Stomach (tissue), 19 donors: ENCODE measurements at places on chromosomes 2 and 18. TPM values are rescaled to one million over a fixed set of nuclear protein-coding genes. Genes with fewer than 3 reads are reported as not detected.

- H3K27me3 ChIP-seq = no peaks in the 10 kb centered on the region
- peaks cover 9% of the 10 kb centered on the region for H3K4me1 ChIP-seq
- no peak overlapping the region for H3K4me3 ChIP-seq
- DNase-seq = no peak
Observed at GRCh38 chr2:8520791-8521344, 161.0 kb upstream of the ID2 start.

The SMAD7 gene
- 4.5 TPM for polyA plus RNA-seq

DNA sequence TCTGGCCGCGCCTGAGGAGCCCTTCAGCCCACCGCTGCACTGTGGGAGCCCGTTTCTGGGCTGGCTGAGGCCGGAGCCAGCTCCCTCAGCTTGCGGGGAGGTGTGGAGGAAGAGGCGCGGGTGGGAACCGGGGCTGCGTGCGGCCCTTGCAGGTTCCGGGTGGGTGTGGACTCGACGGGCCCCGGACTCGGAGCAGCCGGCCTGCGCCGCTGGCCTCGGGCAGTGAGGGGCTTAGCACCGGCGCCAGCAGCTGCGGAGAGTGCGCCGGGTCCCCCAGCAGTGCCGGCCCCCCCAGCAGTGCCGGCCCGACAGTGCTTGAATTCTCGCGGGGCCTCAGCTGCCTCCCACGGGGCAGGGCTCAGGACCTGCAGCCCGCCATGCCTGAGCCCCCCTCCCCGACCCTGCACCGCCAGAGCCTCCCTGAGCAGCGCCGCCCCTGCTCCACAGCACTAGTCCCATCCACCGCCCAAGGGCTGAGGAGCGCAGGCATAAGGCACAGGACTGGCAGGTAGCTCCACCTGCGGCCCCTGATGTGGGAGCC lies 534.2 kb downstream of the ZNF804A start:
- no peak overlapping the region for H3K27ac ChIP-seq
- H3K4me1 ChIP-seq = no peaks in the 10 kb centered on the region
- no peak for DNase-seq
- H3K36me3 ChIP-seq = no peaks in the 10 kb centered on the region
- H3K4me3 ChIP-seq = no peak overlapping the region

The ITGB6 gene
- polyA plus RNA-seq = 6.4 TPM

The TXNDC9 gene
- 13.9 TPM for polyA plus RNA-seq

- H3K36me3 ChIP-seq = no peaks in the 10 kb centered on the region
- no peak overlapping the region for H3K4me3 ChIP-seq
- H3K27ac ChIP-seq = no peak overlapping the region
- H3K4me1 ChIP-seq = peaks cover 13% of the 10 kb centered on the region
Observed at GRCh38 chr2:60565472-60565871, 12.0 kb upstream of the BCL11A start.

GRCh38 chr2:6994536-6995128 lies 77.4 kb downstream of the RNF144A start:
- H3K27me3 ChIP-seq = no peaks in the 10 kb centered on the region
- no peak for DNase-seq
- H3K4me1 ChIP-seq = no peaks in the 10 kb centered on the region

The UGT1A7 gene
- 3.4 TPM for polyA plus RNA-seq

The TUBA3E gene
- polyA plus RNA-seq = not detected

GRCh38 chr2:69225933-69226332 lies 161.1 kb downstream of the GFPT1 start:
- no peak overlapping the region for H3K4me3 ChIP-seq
- no peaks in the 10 kb centered on the region for H3K36me3 ChIP-seq

GRCh38 chr18:11719621-11720020 lies 30.6 kb downstream of the GNAL start:
- H3K27ac ChIP-seq = no peak overlapping the region
- H3K36me3 ChIP-seq = no peaks in the 10 kb centered on the region
- no peak overlapping the region for H3K4me3 ChIP-seq
- no peak for DNase-seq
- no peaks in the 10 kb centered on the region for H3K4me1 ChIP-seq

The C2orf49 gene
- 6.3 TPM for polyA plus RNA-seq

DNA sequence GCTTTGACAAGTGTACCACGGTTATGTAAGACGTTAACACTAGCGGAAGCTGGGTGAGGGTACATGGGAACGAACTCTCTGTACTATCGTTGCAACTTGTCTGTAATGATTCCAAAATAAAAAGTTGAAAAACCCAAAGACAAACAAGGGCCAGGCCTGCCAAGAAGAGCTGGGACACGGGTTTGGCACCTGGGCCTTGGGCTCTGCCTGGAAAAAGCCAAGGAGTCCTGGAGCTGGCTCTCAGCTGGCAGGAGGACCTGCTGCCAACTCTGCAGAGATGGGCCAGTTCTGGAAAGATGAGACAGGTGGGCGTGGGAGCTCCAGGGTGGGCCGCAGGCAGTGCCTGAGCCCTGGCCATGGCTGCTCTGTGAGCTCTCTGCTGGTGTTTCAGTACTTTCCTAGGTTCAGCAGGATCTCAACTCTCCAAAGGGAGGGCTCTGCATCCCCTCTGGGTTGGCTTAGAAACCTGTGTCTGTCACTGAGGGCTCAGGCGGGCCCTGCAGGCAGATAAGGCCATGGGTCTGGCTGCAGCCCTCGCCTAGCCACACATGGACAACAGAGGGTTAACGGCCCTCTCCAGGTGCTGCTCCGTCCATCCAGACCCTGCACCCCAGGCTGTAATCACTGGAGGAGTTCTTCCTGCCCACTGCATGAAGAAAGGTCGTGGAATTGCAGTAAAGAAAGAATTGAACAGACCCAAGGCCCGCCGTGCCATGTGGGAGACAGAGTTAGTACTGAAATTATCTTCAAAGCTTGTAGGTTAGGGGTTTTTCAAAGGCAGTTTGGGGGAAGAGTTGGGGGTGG lies 89.9 kb downstream of the RHOB start:
- H3K36me3 ChIP-seq = no peaks in the 10 kb centered on the region
- no peak overlapping the region for H3K4me3 ChIP-seq
- H3K27me3 ChIP-seq = no peaks in the 10 kb centered on the region
- peaks cover 13% of the 10 kb centered on the region for H3K4me1 ChIP-seq

DNA sequence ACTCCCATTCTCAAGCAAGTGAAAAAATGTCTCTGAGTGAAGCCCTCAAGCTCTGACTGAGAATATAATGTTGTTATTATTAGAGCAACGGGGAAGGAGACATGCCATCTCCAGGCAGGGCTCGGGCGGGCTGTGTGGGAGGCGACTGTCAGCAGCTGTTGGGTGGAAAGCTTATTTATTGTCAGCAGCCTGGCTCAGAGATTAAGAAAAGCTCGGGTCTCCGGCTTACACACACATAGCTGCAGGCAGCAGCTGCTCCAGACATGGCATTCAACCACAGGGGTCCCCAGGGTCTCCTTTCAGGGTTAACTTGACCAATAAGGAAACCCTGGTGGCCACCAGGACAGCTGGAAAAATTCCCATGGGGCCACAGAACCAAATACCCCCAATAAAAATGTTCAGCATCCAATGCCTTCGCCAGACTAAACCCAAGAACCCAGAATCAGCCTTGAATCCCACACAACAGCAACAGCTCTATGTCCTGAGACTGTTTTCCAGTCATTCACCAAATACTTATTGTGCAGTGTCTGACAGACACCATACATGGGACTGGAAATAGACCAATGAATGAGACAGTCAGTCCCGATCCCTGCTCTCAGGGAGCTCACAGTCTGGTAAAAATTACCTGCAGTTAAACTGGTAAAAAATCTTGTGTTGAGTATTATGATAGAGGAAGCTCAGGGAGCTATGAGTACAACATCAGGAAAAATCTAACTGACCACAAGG lies 70.5 kb upstream of the RTN4 start:
- H3K27me3 ChIP-seq = no peaks in the 10 kb centered on the region
- peak overlapping the region; percentile 42 for H3K27ac ChIP-seq
- H3K4me3 ChIP-seq = no peak overlapping the region
- H3K36me3 ChIP-seq = no peaks in the 10 kb centered on the region
- DNase-seq = no peak

The EPB41L3 gene
- polyA plus RNA-seq = 7.9 TPM

GRCh38 chr2:125901278-125901677 lies 754.7 kb upstream of the GYPC start:
- H3K36me3 ChIP-seq = no peaks in the 10 kb centered on the region
- no peaks in the 10 kb centered on the region for H3K27me3 ChIP-seq
- DNase-seq = no peak
- H3K4me3 ChIP-seq = no peak overlapping the region
- no peaks in the 10 kb centered on the region for H3K4me1 ChIP-seq
- H3K27ac ChIP-seq = no peak overlapping the region

- H3K27ac ChIP-seq = no peak overlapping the region
- no peaks in the 10 kb centered on the region for H3K36me3 ChIP-seq
Observed at GRCh38 chr2:20590704-20591515, 60.0 kb downstream of the HS1BP3 start.
